ENCODE measurements at places on chromosomes 6 and 20.

- DNase-seq = peak; percentile 79
Measured at GRCh38 chr20:35039146-35039545, 53.5 kb downstream of the TRPC4AP start.

- no peak for DNase-seq
Measured at GRCh38 chr6:155039618-155040017, 44.5 kb downstream of the TIAM2 start.

- DNase-seq = peak; percentile 52
Measured at GRCh38 chr6:157912326-157912725, 69.3 kb upstream of the SYNJ2 start.

DNA sequence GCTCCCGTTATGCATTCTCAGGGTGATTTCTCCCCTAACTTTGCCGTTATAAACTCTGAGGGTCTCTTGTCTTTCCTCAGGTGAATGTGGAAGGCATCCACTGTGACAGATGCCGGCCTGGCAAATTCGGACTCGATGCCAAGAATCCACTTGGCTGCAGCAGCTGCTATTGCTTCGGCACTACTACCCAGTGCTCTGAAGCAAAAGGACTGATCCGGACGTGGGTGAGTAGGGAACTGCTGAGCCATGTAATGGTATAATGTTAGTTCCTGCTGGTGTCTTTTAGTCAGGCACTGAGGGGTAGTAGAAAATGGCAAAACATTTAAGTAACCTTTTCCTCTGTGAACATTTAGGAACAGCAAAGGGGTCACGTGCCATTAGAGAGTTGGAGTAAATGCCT lies 395.4 kb downstream of the ARHGAP18 start:
- no peak for DNase-seq

GRCh38 chr20:49345524-49345923 lies 67.7 kb upstream of the ZNFX1 start:
- no peak for DNase-seq

DNA sequence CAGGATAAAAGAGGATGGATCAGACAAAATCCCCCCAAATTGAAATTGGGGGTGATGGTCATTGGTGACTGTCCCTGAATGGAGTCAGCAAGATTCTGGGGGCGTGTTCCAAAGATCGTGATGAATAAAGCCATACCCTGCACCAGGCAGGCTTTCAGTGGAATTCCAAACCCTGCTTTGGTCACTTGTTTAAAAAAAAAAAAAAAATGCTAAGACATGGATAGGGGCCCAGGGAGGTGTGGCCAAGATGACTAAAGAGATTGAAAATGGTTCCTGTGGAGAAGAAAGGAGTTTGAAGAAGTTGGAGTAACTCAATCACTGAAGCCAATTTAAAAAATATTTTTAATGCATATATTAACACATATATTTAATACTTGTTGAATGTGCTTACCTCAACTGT lies 161.4 kb upstream of the KCNG1 start:
- DNase-seq = no peak

DNA sequence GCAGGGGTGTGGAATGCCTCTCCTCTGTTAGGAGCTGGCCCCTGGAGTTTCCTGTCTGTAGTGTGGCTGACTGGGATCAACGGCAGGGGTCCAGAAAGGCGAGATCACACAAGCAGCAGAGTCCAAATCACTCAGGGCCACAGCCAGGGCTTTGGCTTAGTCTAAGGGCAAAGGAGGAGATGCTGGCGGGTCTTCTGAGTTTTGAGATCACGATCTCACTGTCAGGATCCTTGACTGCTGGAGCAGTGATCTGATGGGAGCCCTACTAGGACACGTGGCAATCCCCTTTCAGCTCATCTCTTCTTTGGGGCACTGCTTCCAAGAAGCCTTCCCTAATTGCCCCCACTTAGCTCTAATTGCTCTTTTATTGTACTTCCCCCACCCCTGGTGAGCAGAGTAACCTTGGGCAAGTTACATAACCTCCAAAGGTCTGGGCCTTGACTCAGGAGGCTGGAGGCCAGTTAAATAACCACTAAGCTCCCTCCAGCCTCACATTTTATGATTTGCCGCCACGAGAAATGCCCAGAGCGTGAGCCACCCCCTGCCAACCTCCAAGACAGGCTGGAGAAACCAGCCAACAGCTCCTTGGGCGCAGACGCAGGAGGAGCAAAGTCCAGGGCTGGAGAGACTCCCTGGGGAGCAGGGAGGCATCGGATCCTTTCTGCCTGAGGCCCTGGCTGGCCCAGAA lies 12.0 kb downstream of the KCNK5 start:
- DNase-seq = no peak

DNA sequence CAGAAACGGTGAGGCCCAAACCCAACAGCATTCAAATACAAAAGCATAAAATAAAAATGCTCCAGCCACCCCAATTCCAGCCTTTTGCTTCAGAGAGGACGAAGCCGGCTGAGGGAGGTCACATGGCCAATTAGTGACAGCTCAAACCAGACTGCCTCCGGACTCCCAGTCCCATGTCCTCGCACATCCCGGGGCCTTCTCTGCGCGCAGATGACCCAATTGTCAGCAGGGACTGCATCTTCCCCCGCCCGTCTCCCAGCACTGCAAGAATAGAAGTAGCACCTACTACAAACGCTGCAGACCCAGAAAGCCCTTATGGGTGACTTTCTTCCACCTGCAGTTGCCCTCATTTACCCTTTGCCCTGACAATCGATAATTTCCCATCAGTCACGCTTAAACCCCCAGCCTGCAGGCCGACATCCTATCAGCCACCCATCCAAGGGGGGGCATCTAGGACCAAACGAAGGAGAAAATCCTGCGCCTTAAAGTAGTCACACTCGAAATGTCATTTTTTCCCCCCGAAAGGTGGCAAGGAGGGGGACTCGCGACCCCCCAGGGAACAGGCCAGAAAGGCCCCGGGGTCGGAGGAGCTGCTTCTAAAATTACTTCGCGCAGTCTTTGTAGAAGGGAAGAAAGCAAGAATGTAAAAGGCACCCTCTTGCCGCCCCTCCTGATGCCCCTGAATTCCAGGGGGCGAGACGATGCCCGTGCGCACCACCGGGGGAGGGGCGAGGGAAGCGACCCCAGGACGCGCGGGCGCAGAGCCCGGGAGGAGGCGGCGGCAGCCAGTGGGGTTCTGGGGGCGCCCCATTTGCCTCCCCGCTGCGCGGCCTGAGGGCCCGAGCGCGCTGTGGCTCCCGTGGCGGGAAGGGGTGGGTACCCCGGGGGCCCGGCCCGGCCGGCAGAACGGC lies 792 bp downstream of the SLC23A2 start:
- DNase-seq = peak; percentile 34

DNA sequence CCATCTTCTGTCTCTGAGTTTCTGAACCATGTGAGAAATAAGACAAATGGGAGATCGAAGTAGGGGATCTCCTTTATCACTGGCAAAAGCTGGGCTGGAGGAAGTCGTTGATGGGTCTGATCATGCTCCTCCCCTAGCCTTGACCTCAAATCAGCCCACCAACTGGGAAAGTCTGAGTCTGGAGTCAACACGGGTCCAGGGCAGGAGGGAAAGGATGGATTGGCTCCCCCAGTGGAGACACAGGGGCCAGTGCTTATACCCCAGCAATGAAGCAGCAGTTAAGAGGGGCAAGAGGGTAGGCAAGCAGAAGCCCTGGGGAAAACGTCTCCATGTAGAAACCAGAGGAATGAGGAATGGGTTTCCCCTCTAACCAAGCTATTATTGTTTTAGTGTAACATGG lies 152.6 kb downstream of the TBC1D7 start:
- DNase-seq = no peak

Measured in hepatocyte (in vitro differentiated cells).